ENCODE measurements at places on chromosomes 7 and 10.

DNA sequence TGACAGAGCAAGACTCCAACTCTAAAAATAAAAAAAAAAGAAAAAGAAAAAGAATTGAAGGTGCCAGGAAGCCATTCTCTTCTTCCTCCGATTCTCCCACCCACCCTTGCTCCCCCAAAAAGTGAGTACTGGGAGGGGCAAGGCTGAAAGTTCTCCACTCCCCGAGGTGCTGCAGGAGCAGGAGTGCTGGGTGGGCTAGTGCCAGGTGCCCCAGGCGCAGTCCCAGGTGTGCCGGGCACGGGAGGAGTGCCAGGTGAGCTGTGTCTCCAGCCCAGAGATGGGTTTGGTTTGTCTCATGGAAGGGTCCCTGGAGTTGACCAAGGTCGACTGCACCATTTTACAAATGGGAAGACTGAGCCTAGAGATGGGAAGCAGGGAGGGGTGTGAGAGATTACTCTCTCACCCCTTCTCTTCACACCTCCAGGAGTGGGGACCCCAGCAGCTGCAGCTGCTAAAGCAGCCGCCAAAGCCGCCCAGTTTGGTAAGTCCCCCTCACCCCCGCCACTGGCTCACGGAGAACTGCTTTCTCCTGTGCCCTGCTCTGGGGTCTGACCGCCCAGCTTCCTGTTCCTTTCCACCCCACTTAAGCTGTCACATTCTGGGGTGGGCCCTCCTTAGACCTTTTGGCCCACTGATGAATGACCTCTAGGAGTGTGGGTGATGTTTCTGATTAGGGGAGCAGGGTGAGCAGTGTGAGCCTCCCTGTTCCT is 26.2 kb upstream of the LIMK1 start:
- no peak for DNase-seq

DNA sequence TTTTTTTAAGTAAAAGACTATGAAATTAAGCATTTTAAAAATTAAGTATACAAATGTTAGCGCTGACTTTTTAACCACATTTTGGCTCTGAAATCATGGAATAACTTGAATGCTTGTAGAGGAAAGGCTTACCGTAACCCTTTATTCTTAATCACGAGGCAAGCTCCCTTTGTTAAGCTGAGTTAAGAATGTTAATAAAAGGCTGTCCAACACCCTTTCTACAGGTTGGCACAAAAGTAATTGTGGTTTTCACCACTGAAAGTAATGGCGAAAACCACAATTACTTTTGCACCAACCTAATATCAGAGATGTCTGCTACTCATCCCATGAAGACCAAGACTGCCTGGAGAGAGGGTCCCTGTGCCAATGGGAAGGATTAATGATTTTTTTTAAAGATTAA is 70.6 kb downstream of the STK17A start:
- DNase-seq: no peak

GRCh38 chr10:77293773-77294172 is 343.8 kb downstream of the KCNMA1 start:
- DNase-seq: no peak

- DNase-seq: peak; percentile 26
Observed at GRCh38 chr10:98030991-98031431, 590 bp upstream of the CRTAC1 start.

- no peak for DNase-seq
Observed at GRCh38 chr10:49277973-49278372, 21.0 kb upstream of the C10orf71 start.

GRCh38 chr7:64733550-64734240 is 60.5 kb upstream of the ZNF138 start:
- no peak for DNase-seq

DNA sequence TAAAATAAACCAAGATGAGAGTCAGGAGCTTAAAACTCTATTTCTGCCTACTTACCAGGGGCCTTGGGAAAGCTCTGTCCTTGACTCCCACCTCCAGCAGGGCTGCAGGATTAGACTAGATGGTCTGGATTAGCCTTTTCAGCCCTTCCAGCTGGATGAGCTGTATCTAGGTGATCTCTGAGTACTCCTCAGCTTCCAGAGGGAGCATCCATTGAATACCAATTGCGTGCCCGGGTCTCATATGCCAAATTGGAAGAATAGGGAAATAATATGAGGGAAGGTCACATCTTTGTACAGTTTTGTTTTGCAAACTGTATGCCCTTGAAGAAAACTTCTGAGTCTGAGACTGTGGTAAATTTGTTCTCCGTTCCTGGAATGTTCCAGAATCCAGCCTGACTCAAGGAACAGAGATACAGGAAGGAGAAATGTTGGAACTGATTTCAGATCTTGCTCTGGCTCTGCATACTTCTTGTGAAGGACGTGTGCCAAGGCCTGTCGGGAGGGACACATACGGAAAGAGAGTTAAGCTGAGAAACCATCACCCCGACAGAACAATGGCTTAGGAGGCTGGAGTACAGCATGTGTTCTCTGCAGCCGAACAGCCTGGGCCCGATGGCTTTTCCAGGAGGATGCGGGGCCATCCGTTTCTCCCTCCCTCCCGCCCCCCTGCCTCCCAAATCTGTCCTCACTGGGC is 44.9 kb downstream of the MINDY4 start:
- DNase-seq: no peak

GRCh38 chr7:151410405-151411390 is 860 bp upstream of the WDR86 start:
- no peak for DNase-seq

DNA sequence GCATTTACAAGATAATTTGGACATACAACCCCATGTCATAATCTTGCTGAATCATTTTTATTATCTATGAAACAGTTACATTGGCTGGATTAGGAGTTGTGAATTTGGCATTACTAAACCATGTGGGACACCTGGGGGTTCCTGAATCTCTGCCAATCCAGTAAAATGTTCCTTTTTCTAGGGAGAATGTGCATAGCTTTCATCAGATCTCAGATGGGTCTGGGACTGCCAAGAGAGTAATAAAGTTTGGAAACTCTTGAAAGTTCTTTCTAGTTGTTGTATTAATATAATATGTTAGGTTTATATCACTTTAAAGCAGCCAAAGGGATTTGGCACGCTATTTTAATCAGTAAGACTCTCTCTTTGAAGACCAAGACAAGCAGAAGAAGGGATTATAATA is 62.7 kb downstream of the SEMA3E start:
- DNase-seq: no peak

DNA sequence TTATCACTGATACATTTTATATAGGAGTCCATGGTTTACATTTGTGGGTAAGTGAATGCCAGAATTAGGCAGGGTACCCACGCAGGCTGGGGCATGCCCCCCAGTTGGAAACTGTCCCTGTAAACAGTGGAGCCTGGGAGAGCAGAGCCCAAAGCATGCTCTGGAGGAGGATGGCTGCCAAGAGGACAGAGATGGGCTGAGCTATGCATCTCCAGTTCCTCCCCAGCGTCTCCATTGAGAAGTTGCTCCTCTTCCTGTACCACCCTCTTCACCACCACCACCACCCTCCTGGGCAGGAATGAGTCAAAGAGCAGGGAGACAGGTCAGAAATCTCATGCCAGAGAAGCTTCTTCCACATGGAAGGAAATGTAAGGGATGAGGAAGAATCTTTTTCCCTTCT is 67.7 kb upstream of the KMT2E start:
- no peak for DNase-seq

- no peak for DNase-seq
Observed at GRCh38 chr7:81031243-81031642, 112.4 kb upstream of the SEMA3C start.

DNA sequence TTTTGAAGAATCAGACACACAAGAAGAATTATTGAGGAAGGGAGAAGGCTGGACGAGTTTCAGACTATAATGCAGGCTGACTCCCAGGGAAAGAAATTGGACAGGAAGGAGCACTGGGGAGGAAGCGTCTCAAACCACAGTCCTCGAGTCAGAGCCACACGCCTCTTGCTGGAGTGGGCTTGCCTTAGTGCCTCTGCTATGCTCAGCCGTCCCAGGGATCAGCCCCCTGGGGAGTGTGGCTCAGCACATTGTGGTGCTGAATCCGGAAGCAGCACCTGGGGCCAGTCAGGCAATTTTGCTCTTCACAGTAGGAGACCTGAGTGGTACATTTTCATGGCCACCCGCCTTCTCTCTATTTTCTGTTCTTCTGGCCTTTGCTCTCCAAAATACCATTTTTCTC is 67.4 kb upstream of the SLC35G1 start:
- peak; percentile 28 for DNase-seq

DNA sequence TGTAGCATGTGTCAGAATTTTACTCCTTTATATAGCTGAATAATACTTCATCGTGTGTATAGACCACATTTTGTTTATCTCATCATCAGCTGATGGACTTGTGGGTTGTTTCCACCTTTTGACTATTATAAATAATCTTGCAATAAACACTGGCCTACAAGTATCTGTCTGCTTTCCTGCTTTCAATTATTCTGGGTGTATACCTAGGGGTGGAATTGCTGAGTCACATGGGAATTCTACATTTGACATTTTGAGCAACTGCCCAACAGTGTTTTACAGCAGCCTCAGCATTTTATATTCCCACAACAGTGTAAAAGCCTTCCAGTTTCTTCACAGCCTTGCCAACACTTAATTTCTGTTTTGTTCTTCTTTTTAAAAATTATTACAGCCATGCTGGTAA is 200.3 kb upstream of the PRSS1 start:
- DNase-seq: no peak

GRCh38 chr7:23852135-23852534 is 142.1 kb downstream of the STK31 start:
- DNase-seq: no peak

All from HEK293T (cell line).